ENCODE measurements at places on chromosomes 11 and 22. TPM values are rescaled to one million over a fixed set of nuclear protein-coding genes. Genes with fewer than 3 reads are reported as not detected.

The PKNOX2 gene
- total RNA-seq: not detected

The MS4A12 gene
- total RNA-seq: not detected

The TP53AIP1 gene
- not detected for total RNA-seq

The CST6 gene
- not detected for total RNA-seq

The SLC22A9 gene
- total RNA-seq: not detected

The DGCR6 gene
- total RNA-seq: 2.0 TPM

The DTX4 gene
- total RNA-seq: 0.47 TPM

DNA sequence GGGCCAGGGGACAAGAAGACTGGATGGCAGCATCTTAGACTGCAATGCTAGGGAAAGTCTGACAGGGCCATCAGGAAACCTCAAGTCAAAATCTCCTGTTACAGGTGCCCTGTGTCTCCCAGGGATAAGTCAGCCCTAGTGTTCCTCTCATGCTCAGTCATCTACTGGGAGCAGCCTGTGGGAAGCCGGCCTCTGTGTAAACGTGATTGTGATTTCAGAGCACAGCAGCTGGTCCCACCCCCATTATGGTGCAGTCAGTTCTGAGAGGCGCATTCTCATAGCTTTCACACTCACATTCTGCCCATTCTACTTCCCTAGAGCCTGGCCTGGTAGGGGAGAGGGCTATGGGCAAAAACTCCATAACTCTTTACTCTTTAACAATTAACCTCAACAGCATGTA, 7.2 kb upstream of the SLN start:
- no peak overlapping the region for H3K27ac ChIP-seq
- H3K27me3 ChIP-seq: peaks cover 9% of the 10 kb centered on the region
- no peaks in the 10 kb centered on the region for H3K4me1 ChIP-seq
- no peak overlapping the region for H3K4me3 ChIP-seq
- no peak for DNase-seq

- H3K27me3 ChIP-seq: peaks cover 6% of the 10 kb centered on the region
- H3K4me3 ChIP-seq: no peak overlapping the region
- H3K36me3 ChIP-seq: no peaks in the 10 kb centered on the region
- no peak for DNase-seq
Measured at GRCh38 chr11:7257724-7258123, 6.0 kb downstream of the SYT9 start.

GRCh38 chr11:124482362-124483147, 37.1 kb upstream of the OR8B8 start:
- no peak overlapping the region for H3K4me3 ChIP-seq
- peaks cover 17% of the 10 kb centered on the region for H3K4me1 ChIP-seq
- no peak for DNase-seq
- no peaks in the 10 kb centered on the region for H3K36me3 ChIP-seq

- no peaks in the 10 kb centered on the region for H3K27me3 ChIP-seq
- DNase-seq: no peak
- H3K4me3 ChIP-seq: no peak overlapping the region
- no peak overlapping the region for H3K27ac ChIP-seq
Measured at GRCh38 chr11:119472856-119473222, 49.9 kb upstream of the THY1 start.

- H3K4me3 ChIP-seq: no peak overlapping the region
- H3K27ac ChIP-seq: no peak overlapping the region
- DNase-seq: no peak
- peaks cover 40% of the 10 kb centered on the region for H3K36me3 ChIP-seq
- H3K4me1 ChIP-seq: peaks cover 9% of the 10 kb centered on the region
- H3K27me3 ChIP-seq: no peaks in the 10 kb centered on the region
Measured at GRCh38 chr22:29637181-29637580, 33.7 kb downstream of the NF2 start.

DNA sequence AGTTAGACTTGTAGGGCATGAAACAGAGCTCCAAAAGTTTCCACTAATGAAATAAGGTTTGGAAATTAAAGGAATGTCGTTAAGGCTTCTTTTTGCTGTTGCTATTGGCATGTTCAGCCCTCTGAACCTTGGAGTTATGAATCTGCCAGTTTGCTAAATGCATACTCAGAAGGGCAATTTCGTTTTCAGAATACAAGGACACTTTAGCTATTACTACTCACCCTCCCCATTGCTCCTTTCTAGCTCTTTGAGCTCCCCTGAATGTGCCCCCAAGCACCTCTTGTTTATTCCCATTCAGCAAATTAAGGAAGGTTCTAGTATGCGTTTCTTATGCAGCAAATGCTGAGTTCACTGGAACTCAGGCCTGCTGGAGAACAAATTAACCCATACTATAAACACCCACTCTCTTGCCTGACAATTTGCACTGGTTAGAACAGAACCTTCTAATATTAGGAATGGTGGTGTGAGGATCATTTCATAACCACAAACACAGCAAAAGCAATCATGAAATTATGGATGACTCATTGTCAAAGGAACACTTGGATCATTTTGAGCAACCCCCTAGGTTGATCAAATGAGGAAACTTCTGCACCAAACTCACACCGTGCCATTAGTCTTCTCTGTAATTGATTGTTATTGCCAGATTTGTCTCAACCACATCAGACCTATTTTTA, 26.2 kb upstream of the LIN7C start:
- no peak for DNase-seq
- H3K36me3 ChIP-seq: no peaks in the 10 kb centered on the region
- H3K27ac ChIP-seq: no peak overlapping the region
- no peaks in the 10 kb centered on the region for H3K4me1 ChIP-seq
- H3K27me3 ChIP-seq: no peaks in the 10 kb centered on the region
- no peak overlapping the region for H3K4me3 ChIP-seq

- peaks cover 7% of the 10 kb centered on the region for H3K4me1 ChIP-seq
- 0 out of 2 replicates have a peak, but pooled peaks cover 2% of the 10 kb centered on the region for H3K27me3 ChIP-seq
- H3K36me3 ChIP-seq: no peaks in the 10 kb centered on the region
- H3K4me3 ChIP-seq: no peak overlapping the region
Measured at GRCh38 chr11:44351006-44351660, 41.2 kb upstream of the ALX4 start.

DNA sequence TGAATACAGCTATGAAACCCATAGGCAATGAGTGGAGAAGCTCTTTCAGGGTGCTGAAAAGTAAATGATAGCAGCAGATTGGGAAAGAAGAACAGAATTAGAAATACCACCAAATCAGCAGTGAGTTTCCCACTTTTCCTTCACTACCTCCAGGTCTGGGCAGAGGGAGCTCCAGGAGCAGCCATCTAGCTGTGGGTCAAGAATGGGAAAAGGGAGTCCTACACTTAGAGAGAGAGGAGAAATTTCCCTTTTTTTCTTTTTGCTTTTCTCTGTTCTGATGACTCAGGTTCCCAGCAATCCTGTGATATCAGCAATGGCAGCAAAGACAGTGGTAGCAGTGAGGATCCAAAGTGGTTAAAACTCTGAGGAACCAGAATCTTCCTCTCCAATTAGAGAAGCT, 263.9 kb downstream of the NXPE2 start:
- no peaks in the 10 kb centered on the region for H3K36me3 ChIP-seq
- no peak for DNase-seq
- no peaks in the 10 kb centered on the region for H3K4me1 ChIP-seq
- no peaks in the 10 kb centered on the region for H3K27me3 ChIP-seq

DNA sequence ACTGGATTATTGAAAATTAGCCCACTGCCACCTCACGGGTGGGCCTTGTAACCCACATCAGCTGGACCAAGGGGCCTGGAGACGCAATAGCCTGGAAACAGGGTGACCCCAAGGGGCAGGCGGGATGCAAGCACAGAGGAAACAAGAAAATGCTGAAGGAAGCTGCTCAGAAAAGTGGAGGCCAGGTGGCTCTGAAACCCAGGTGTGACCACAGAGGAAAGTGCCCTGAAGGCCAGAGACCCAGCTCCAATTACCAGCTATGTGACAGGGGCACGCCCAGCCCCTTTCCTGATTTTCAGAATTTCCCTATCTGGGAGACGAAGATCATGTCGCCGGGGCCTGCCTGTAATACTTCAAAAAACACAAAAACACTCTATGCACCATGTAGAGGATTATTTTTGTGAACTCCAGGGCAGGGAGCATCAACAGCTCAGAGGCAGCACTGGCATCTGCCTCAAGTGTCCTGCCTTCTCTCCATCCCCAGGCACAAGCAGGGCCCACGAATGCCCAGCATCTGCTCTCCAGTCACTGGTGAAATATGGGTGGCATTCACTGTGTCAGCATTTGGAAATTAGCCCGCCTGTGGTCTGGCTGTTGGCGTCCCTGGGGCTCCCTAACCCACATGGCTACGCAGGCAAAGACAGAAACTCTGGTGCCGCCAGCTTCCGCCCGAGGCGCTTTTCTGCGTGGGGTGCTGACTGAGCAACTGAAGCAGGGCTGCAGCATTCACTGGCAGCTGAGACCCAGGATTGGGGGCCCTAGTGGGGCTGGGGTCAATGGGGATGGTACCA, 6.3 kb downstream of the KCNJ1 start:
- no peak for DNase-seq
- no peaks in the 10 kb centered on the region for H3K36me3 ChIP-seq
- H3K4me3 ChIP-seq: no peak overlapping the region
- no peak overlapping the region for H3K27ac ChIP-seq
- H3K4me1 ChIP-seq: peaks cover 4% of the 10 kb centered on the region

DNA sequence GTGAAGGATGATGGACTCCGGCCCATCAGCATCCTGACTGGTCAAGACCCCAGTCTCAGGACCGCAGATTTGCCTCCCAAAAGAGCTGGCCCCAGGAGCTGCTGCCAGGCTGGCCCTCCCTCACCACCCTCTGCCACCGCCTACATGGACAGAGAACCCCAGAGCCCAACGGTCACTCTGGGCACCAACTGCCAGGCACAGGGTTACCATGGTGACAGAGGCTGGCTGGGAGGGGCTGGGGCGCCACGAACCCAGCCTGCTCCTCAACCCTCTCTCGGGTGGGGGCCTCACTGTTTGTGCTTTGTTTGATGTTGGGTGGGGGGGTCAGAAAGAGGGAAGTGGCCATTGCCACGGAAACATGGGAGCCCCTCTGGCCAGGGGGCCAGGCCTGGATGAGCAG, 55.8 kb downstream of the ELFN2 start:
- no peaks in the 10 kb centered on the region for H3K36me3 ChIP-seq
- no peak overlapping the region for H3K27ac ChIP-seq
- H3K4me1 ChIP-seq: no peaks in the 10 kb centered on the region
- DNase-seq: no peak

- no peak for DNase-seq
- H3K27ac ChIP-seq: no peak overlapping the region
- H3K36me3 ChIP-seq: peaks cover 9% of the 10 kb centered on the region
- H3K4me1 ChIP-seq: no peaks in the 10 kb centered on the region
Measured at GRCh38 chr11:110156503-110156902, 63.3 kb downstream of the ZC3H12C start.

GRCh38 chr22:20167643-20168322, 16.9 kb upstream of the CCDC188 start:
- H3K4me1 ChIP-seq: peaks cover 27% of the 10 kb centered on the region
- H3K27me3 ChIP-seq: peaks cover 76% of the 10 kb centered on the region
- no peak overlapping the region for H3K27ac ChIP-seq
- no peaks in the 10 kb centered on the region for H3K36me3 ChIP-seq
- no peak for DNase-seq

- no peak overlapping the region for H3K4me3 ChIP-seq
- DNase-seq: no peak
- no peaks in the 10 kb centered on the region for H3K36me3 ChIP-seq
- peaks cover 3% of the 10 kb centered on the region for H3K4me1 ChIP-seq
- no peak overlapping the region for H3K27ac ChIP-seq
Measured at GRCh38 chr22:44540756-44541670, 43.0 kb upstream of the RTL6 start.

DNA sequence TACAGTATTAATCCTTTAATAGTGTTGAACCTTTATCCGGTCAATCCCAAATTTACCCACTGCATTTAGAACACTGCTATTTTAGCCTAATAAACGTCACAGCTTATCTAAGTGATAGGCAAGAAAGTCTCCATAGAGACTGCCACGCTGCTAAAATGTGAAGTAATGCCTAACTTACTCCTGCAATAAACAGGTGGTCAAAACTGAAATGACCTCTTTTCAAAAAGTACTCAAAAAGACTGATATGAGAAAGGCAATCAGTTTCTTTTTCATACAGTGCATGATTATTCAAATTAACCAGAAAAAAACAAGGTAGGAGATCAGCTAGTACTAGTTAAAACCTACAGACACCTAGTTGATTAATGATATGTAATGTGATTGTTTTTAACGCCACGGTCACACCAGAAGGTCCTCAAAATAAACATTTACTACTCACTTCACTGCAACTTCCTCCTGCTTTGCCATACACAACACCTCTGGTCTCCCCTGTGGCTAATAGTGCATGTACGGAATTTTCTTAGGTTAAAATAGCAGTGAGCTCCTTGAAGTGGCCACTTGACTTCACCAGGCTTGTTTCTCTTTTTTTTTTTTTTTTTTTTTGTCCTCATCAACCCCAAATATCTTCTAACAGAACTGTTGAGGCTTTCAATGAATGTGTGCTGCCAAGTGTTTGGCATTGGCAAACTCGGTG, 8.8 kb downstream of the ATP5MG start:
- H3K4me3 ChIP-seq: no peak overlapping the region
- no peak for DNase-seq
- peaks cover 51% of the 10 kb centered on the region for H3K36me3 ChIP-seq
- H3K27me3 ChIP-seq: no peaks in the 10 kb centered on the region

GRCh38 chr11:74487875-74488274, 5.6 kb downstream of the LIPT2 start:
- H3K4me3 ChIP-seq: no peak overlapping the region
- no peak overlapping the region for H3K27ac ChIP-seq
- DNase-seq: peak; percentile 45
- no peaks in the 10 kb centered on the region for H3K36me3 ChIP-seq
